Left hindlimb (tissue), 1 donor: ENCODE measurements at places on chromosomes 16 and 17.
A peak's percentile ranks its signal among the peaks of the same experiment; 100 is the strongest.

DNA sequence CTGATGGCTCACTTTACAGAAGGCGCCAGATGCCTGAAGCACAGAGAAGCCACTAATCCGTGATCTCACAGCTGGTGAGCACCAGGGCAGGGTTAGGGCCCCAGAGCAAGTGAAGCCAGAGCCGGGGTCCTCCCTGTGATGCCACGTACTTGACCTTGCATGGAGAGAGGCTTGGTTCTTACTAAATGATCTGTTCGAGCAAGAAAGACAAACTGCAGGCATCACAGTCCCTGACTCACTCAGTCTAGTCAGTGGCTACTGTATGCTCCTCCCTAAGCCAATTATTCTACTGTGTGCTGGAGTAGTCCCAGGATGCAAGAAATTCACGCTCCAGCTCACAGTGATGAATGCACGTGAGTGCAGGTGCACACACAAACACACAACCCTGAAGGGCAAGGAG is 55.4 kb downstream of the SDK2 start:
- DNase-seq, result no peak

DNA sequence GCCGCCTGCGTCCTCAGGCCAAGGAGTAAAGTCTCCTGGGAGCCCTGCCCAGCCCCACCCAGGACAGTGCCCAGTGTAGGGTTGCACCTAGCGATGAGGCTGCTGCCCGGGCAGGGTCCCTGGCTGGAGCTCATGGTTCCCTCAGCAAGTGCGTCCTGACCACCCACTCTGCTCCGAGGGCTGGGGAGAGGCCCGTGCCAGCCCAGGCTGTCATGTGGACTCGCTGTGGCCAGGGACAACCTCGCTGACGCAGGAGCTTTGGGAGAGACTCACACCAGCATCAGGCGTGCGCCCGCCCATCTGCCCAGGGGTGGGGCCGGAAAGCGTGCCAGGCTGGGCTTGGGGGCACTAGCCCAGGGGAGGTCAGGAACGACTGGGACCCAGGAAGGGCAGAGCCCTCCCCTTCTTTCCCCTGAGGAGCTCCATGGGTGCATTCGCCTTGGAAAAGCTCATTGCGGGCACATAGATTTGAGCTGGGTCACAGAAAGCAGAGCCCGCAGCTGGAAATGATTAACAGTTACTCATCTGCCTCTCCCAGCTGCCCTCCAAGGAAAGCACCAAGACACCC is 19.7 kb downstream of the DPEP1 start:
- no peak for DNase-seq

DNA sequence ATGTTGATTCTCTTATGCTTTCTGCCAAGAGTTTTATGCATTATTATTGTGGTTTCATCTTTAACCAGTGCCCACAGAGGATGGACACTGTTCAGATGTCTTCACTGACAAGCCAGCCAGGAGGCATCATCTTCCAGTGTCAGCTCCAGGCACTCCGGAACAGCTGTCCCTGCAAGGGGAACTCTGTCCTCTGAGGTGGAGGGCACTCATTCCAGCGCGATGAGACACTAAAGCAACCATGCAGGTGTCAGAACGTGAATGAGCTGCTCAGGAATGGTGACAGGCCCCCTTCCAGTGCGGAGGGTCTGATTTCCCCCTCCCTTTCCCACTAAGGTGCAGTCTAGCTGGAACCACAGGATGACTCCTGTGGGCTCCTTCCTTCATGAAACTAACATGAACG is 117.5 kb downstream of the NOG start:
- no peak for DNase-seq

- DNase-seq, result peak; percentile 69
Observed at GRCh38 chr16:27795992-27796614, 246.2 kb downstream of the KATNIP start.

GRCh38 chr16:11632455-11632939 is 35.8 kb upstream of the SNN start:
- peak; percentile 75 for DNase-seq

GRCh38 chr17:63476854-63477479 is at the start of gene ACE:
Gene ACE (plus strand): TSS chr17:63477061. CDS start chr17:63477095, 34 bp downstream.
- DNase-seq, result peak; percentile 47

GRCh38 chr16:66137853-66138252 is 228.6 kb upstream of the CDH5 start:
- DNase-seq, result no peak

DNA sequence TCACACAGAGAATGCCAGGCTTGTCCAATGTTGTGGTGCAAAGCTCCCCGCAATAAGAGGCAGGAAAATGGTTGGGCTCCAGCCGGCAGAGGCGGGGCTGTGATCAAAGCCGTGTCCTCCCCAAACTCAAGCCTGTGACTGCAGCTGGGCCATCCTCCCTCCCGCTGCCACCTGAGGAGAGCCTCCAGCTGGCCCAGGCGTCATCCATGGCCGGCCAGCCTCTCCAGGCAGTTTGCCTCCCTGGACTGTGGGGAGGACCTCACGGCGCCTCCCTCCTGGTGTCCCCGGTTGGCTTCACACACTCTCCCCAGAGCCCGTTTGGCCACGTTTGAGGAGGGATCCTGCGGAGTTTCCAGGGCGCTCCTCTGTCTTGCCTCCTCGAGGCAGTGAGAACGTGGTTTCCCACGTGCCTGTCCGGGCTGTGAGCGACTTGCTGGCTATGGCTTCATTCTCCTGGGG is 134.1 kb downstream of the IRF8 start:
- DNase-seq, result peak; percentile 80

- DNase-seq, result no peak
Observed at GRCh38 chr16:86231996-86232350, 278.4 kb upstream of the FOXF1 start.

- DNase-seq, result no peak
Observed at GRCh38 chr17:61122326-61122913, 277.2 kb upstream of the TBX2 start.

- DNase-seq, result no peak
Observed at GRCh38 chr17:78864117-78864516, 23.5 kb upstream of the USP36 start.

DNA sequence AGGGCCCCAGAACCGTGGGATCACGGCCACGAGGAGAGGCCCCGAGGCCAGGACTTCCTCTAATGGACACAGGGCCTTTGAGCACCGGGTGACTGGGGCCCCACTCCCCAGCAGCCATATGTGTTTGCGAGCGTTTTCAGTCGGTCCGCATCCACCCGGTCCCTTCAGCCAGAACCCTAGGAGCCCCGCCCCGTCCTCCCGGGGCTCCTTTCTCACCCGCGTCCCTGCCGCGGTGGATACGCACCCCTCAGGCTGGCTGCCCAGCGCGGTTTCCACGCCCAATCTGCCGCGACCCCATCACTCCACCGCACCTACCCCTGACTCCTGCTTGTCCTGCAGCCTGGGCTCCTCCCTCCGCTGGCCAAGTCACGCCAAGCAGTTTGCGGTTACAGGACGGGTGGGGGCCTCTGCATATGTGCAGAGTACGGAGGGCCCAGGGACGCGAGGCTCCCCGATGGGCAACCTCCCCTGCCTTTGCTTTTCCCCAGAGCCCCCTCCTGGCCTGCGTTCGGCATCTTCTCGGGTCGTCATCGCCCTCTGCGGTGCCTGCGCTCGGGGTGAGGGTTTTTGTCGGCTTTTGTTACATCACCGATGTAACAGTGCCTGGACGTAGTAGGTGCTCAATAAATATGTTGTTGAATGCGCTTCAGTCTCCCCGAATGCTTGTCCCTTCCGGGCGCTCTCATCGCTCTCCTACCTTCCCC is 1.0 kb upstream of the TTYH2 start:
- DNase-seq, result peak; percentile 56

DNA sequence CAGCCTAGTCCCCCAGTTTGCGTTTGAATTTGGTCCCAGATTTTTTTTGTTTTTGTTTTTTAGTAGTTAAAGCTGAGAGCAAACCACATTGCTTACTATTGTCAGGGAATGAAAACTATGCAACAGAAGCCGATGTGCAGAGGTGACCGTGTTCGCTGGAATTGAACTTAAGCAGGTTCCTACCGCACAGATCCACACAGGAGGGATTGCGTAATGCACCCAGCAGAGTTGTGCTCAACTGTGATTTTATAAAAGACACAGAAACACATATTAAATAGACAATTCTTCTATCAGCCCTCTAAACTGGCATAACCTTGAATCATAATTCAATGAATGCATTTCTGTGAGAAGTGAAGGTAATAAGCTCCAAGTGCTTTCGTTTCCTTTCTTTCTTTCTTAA is 443.0 kb downstream of the WWOX start:
- DNase-seq, result no peak

DNA sequence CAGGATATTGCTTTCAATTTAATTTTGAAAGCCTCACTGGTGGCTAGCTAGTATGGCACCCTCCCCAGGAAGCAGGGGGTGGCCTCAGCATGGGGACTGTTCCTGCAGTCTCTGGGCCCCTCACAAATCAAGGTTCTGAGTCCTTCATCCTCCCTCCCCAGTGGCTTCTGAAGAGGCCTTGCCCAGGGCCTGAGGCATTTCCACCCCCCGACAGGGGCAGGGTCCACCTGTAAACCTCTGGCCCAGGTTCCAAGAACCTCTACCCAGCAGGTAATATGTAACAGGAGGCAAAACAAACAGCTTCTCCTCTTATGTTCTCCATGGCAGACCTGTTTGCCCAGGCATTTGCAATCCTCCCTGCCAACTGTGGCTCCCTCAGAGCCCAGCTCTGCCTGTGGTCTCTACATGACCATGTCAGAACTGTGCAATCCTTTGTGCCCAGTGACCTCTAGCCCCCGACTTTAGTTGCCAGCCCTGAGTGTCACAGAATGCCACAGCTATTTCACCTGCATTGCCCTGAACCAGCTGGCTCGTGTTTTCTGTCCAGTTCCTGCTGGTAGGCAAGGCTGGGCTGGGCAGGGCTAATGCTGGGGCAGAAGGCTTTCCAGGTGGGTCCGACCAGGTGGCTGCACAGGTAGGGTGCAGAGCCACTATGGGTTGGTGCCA is 14.3 kb downstream of the ACSF2 start:
- no peak for DNase-seq

DNA sequence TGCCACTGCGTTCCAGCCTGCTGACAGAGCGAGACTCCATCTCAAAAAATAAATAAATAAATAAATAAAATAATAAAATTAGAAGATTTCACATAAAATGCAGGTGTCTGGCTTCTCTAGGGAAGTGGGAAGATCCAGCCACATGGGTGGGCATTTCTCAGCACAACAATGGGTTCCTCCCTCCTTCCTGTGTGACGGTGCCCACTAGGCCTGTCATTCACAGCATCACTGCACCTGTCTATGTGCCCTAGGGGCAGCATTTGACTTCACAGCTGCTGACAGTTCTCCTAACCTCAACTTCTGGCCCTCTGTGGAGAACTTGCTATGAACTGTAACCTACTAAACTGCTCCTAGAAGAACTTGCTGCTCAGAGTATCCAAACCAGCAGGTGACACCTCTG is 3.0 kb downstream of the ABHD15 start:
- DNase-seq, result no peak

GRCh38 chr16:3824121-3824795 is 56.3 kb downstream of the CREBBP start:
- DNase-seq, result no peak

DNA sequence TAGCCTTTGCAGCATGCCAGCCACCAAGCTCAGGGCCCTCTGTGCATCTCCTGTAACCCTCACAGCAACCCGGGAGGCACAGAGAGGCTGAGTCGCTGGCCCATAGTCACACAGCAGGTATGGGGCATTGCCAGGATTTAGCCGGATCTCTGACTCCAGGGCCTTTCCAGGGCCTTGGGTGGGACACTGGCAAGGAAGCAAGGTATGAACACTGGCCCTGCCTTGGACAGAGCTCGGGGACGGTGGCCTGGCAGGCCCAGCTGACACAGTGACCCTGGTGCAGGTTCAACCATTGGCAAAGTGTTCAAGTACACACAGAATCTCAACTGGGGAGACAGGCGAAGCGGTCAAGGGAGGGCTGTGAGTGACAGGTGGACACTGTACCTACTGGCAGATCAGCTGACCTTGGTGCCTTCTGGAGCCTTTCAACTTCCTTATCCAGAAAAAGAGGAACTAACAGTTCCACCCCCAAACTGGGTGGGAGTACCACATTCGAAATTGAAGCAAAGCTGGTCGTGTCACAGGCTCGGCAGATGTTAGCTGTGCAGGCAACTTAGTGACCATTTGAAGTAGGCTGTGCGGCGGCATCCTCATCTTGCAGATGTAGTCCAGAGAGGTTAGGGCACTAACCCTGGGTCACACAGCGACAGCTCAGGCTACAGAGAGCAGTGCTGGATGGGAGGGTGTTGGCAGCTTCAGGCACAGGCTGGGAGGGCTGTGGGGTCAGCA is 287.4 kb downstream of the SEC14L1 start:
- peak; percentile 35 for DNase-seq

DNA sequence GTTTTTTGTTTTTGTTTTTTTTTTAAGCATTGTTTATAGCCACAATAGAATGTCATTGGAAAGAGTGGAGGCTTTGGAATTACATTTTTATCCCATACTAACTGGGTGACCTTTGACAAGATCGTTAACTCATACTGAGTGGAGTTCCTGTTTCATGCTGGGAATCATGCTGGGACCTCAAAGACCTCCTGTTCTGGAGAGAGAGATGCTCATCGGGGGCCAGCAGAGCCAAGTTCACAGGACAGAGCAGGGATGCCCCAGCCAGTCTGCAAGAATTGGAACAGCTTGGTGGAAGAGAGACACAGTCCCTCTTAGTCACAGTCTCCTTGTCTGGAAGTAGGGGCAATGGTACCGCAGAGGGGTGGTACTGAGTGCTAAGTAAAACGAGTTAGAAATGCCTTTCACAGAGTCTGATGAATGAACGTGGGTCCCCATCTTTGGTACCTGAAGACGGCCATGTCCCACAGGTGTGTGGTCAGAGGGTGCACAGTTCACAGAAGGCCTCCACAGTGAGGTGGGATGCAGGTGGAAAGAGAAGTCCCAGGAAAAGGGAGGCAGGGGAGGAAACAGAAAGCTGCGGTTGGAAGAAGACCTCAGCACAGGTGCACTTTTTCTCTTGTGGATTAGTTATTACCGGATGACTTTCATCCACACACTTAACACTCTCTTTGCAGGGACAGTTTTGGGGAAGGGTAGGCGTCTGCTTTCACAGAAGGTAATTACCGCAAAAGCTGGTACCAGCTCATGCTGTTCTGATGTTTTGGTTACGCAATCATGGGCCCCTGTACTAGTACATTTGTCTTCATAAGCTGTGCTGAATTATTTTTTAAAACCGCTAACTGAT is 147.8 kb downstream of the PRKCA start:
- DNase-seq, result no peak

DNA sequence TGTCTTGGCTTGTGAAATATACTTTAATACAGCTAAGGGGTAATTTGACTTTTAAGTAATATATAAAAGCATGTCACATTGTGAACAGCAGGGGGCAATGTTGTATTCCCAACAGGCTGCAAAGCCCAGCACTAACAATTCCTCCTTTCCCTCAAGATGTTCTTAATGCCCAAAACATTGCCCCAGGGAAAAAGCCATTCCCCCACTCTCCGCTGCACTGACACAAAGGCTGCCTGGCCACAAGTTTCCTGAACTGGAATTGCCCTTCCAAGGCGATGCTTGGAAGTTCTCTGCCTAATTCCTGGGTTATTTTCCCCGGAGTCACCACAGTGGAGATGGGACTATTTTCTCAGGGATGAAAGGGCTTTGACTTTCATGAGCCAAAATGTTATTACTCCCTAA is 27.2 kb downstream of the CLEC16A start:
- peak; percentile 61 for DNase-seq
